Stimulated activated CD8-positive, alpha-beta memory T cell treated with anti-CD3 and anti-CD28 coated beads, Interleukin-4, amount 100 ng/mL, for 24 hours (primary cell): ENCODE measurements at places on chromosomes 7 and 10.

DNA sequence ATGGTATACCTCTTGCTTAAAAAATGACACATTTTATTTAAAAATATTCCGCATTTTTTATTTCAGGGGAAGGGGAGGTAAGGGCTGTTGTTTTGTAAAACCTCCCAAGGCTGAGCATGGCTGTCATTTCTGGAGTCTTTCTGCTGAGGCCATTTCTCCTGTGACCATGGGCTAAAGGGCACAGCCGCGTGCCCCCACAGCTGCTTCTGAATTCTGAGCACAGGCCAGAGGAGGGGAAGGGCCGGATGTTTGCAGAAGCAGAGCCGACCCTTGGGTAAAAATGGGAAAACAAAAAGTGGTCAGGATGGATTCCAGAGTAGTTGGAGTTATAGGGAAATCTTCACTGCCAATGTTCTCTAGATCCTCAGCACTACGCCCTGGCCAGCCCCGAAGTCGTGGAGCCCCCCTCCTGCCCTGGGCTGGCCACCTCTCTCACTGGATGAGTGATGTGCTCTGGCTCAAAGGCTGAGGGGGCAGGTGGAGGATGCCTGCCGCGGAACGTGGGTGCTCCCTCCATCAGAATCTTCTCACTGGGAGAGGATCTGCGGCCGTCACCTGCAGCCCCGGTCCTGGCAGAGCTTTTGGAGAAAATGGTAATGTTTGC, 131.3 kb upstream of the ZEB1 start:
- DNase-seq, result no peak

- no peak for DNase-seq
Measured at GRCh38 chr7:36564489-36564888, 159.8 kb downstream of the AOAH start.

DNA sequence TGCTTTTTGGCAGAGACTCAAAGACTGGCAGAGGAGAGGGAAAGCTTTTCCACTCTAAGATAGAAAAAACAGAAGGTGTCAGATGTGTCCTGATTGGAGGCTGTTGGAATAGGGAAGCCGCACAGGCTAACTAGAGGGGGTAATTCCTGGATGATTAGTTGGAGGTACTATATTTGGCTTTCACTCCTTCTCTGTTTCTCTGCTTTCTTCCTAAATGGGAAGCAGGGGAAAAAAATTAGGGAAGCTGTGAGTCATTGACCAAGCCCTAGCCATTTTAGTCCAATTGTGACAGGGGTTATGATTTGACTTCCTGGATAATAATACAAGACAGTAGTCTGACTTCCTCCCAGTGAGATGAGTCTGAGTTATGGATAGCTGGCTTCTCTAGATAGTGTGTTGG, 475.2 kb upstream of the CELF2 start:
- DNase-seq, result no peak

- DNase-seq, result no peak
Measured at GRCh38 chr10:132817701-132818211, 31.8 kb upstream of the NKX6-2 start.

GRCh38 chr7:140867467-140868462, 57.0 kb downstream of the BRAF start:
- DNase-seq, result no peak

- DNase-seq, result no peak
Measured at GRCh38 chr7:150953061-150953997, 24.8 kb downstream of the KCNH2 start.

GRCh38 chr7:105097619-105098018, 83.6 kb downstream of the KMT2E start:
- no peak for DNase-seq

- no peak for DNase-seq
Measured at GRCh38 chr10:96753956-96754355, 33.6 kb upstream of the PIK3AP1 start.

- no peak for DNase-seq
Measured at GRCh38 chr10:79468841-79469585, 23.6 kb upstream of the ZCCHC24 start.

- no peak for DNase-seq
Measured at GRCh38 chr7:7707246-7707645, 11.2 kb downstream of the RPA3 start.

- no peak for DNase-seq
Measured at GRCh38 chr7:107891636-107892366, 818 bp downstream of the DLD start.

DNA sequence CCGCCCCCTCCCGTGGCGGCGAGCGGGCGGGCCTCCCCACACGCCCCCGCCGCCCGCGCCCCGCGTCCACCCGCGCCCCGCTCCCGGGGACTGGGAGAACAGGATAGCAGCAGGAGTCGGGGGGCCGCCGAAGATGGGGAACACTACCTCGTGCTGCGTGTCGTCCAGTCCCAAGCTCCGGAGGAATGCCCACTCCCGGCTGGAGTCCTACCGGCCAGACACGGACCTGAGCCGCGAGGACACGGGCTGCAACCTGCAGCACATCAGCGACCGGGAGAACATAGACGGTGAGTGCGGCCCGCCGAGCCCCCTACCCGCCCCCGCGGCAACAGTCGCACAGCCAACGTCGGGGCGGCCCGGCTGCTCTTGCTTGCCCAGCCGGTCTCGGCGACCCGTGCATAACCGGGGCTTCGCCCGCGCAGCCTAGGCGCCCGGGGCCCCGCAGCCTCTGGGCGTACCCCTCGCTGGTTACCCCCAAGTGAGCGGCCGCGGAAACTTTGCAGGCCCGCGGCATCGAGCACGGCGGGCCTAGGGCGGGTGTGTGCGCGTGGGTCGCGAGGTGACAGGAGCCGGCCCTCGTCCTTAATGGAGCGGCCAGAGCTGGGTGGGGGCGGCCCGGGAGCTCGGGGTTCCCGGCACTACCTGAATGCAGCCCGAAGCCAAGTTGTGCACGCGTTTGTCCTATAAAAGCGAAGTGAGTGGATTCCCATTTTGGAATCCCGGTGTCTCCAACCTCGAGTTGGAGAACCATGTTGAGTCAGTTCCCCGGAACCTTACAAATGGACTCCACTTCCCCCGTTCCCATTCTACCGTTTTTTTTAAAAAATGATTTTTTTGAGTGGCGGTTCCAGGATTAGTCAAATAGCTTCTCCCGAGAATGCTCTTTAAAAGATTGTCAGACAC, 863 bp downstream of the CCNY start:
- peak; percentile 14 for DNase-seq

DNA sequence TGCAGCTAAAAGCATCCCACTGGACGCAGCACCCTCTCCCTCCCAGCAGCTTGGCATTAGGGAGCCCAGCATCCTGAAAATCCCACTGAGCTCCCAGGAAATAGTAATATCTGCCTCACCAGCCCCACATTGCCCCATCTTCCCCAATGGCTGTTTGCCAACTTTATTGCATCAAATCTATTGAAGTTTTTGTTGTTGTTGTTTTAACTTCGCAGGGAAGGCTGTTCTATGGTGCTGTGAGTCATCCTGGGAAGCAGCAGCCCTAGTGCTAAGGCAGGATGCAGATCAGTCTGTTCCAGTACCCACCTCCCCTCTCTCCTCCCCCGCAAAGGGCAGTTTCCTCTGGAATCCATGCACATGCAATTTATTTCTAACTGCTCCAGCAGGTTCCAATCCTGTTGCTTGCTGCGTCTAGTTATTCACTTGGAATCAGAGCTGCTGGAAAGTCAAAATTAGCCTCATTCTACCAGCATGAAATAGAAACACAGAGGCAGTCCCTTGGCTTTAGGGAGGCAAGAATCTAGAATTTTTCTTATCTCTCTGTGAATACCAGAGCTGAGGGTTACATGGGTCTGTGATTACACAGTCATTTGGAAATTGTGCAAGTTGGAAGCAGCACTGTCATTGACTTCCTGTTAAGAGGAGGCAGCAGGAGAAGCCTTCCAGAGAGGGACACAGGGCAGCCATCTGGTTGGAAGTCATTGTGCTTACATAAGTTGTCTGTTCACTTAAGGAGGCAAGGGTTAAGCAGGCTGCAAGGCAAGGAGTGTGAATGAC, 115.9 kb upstream of the CACUL1 start:
- DNase-seq, result no peak

DNA sequence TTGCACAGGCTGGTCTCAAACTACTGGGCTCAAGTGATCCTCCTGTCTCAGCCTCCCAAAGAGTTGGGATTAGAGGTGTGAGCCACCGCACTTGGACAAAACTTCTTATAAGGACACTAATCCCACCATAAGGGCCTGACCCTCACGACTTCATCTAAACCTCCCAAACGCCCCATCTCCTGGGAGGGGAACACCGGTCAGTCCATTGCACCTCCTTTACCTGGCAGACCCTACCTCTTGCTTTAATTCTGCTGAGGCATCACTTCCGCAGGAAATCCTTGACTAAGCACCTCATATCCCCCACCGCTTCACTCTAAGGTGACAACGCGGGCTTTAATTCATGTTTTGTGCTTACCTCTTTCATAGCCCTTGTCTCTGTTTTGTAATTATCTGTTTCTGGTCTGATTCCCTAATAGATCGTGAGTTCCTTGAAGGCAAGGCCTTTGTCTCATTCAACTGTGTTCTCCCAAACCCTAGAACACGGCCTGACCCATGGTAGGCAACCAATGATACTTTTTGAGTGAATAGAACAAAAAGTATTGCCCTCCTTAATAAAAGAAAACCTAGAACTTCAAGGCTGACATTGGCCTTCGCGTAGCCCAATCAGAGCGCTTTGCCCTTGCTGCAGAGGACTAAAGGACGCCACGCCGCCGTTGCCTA, 481 bp upstream of the ZNF862 start:
- DNase-seq, result no peak

GRCh38 chr7:136957391-136957790, 88.9 kb downstream of the CHRM2 start:
- no peak for DNase-seq

GRCh38 chr10:119413093-119413453, 129.4 kb downstream of the RGS10 start:
- DNase-seq, result no peak

- DNase-seq, result peak; percentile 92
Measured at GRCh38 chr10:73997787-73998622, at the start of gene VCL. VCL (plus strand) TSS chr10:73998116; CDS start chr10:73998208, 92 bp downstream.
